Activated naive CD8-positive, alpha-beta T cell treated with anti-CD3 and anti-CD28 coated beads for 36 hours (primary cell): ENCODE measurements at places on chromosomes 16 and 17.
A peak's percentile ranks its signal among the peaks of the same experiment; 100 is the strongest.

DNA sequence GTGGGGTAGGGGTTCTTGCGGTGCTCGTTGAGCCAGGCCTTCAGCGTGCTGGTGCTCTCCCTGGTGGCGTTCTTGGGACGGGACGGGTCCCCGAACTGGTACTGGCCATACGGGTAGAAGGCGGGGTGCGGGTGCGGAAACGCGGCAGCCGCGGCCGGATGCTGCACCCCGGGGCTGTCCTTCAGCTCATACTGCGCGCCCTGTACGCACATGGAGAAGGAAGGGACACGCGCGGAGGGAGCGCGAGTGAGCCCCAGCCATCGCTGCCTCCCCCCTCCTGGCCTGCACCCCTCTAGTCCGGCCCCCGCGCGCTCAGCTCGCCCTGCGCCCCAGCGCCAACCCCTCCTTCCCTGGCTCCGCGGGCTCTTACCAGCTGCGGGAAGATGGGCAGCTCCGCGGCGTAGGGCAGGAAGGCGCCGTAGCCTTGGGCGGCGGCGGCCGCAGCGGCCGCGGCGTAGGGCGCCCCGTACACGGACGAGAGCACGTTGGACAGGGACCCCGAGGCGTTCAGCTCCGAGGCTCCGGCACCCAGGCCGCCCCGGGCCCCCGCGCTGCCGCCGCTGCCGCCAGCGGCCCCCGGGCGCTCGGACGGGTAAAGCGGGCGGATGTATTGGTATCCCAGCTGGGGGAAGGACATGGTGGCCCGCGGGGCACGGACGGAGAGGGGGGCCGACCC, 1.0 kb downstream of the IRX3 start:
- DNase-seq, result no peak

DNA sequence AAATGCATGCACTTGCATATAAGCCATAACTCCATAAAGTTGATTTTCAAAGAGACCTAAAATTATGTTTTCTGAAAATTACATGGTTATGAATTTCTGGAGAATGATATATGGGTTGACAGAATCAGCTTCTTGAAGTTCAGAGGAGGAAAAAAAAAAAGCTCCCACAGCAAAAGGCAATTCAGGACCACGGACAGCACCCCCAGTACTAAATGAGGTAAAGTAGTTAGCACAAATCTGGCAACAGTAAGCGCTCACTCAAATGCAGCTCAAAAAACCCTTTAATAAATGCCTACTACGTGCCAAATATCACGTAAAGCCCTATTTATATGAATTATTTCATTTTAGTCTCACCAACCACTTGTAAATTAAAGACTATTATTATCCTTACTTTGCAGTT, 135.2 kb downstream of the SHISA9 start:
- peak; percentile 1 for DNase-seq

DNA sequence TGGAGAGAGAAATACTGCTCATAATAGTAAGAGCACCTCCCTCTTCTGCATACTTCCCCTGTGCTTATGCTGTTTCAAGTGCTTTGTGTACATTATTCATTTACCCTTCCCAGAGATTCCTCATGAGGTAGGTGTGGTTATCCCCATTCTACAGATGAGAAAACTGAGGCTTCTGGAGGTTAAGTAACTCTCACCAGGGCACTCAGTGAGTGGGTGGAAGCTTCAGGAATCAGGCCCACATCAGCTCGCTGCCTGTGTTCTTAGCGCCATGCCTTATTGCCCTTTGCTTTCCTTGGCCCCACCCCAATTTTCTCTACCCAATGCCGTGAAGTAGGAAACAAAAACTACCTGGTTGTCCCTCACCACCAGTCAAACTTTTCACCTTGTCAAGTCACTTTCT, 18.1 kb upstream of the ITGB3 start:
- DNase-seq, result no peak

GRCh38 chr16:48613061-48613957, 3.3 kb upstream of the N4BP1 start:
- peak; percentile 66 for DNase-seq

GRCh38 chr16:89054261-89054661, 39.4 kb upstream of the ACSF3 start:
- no peak for DNase-seq

- DNase-seq, result no peak
Observed at GRCh38 chr16:67396159-67397035, 3.1 kb upstream of the TPPP3 start.

- DNase-seq, result no peak
Observed at GRCh38 chr16:9908613-9909012, 273.6 kb downstream of the GRIN2A start.

DNA sequence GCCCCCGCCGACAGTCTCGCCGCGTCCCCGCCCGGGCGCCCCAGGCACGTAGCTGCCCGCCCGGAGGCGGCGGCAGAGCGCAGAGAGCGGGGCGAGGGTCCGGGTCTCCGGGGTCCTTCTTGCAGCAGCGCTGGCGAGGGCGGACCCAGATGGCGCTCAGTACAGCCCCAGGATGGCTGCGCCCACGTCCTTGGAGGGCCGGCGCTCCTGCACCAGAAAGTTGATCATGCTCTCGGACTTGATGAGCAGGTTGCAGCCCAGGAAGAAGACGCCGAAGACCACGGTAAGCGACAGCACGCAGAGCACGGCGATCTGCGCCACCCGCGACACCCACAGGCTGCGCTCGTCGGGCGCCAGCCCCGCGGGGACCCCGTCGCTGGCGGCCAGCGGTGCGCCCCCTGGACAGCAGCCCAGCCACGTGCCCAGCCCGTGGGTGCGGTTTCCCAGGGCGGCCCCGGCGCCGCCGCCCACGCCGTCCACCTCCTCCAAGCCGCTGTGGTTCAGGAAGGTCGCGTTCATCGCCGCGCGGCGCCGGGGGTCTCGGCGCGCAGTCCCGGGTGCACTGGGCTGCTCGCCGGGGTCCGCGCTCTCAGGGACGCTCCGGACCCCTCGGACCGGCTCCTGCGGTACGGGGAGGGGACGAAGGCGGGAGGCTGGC, 435 bp downstream of the RPRML start:
- DNase-seq, result peak; percentile 22

DNA sequence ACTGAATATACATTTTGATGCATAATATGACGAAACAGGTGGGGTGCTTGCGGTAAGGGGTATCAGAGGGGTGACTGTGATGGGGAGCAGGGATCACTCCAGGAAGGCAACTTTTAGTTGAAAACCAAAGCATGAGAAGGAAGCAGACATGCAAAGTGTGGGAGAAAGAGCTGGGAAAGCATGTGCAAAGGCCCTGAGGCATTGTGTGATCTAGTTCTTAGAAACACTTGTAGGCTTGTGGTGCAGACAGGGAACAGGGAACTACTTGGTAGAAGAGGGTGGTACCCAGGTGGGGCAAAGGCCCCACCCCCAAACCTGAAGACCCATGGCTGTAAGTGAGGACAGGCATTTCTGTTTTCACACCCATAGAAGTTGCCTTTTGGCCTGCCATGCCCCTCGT, 459.9 kb upstream of the EEF2KMT start:
- DNase-seq, result no peak

- no peak for DNase-seq
Observed at GRCh38 chr16:66961914-66962313, 848 bp downstream of the CES3 start.

DNA sequence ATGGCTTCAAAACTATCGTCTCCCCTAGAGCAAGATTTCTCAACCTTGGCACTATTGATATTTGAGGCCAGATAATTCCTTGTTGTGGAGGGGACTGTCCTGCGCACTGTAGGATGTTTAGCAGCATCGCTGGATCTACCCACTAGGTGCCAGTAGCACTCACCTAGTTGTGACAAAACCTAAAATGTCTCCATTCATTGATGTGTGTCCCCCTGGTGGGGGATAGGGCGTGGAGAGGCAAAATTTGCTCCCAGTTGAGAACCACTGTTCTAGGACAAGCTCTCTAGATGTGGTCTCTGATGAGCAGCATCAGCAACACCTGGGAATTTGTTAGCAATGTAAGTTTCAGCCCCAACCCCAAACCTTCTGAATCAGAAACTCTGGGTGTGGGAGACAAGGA, 259.0 kb downstream of the XYLT1 start:
- DNase-seq, result peak; percentile 33

DNA sequence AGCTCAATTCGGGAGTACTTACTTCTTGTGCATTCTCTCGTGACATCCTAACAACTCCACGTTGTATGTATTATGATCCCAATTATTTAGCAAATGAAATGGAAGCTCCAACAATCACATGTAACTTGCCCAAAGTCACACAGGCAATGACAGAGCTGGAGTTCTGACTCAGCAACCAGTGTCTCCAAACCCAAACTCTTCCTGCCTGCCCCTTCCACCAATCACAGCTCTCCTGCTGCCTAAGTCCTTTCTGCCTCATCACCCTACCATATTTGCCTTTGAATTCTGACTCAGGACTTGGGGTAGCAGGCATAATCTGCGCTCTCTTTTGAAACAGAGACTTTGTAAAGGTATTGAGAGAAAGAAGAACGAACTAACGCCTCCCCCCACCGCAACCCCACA, 245.2 kb upstream of the MAF start:
- no peak for DNase-seq

DNA sequence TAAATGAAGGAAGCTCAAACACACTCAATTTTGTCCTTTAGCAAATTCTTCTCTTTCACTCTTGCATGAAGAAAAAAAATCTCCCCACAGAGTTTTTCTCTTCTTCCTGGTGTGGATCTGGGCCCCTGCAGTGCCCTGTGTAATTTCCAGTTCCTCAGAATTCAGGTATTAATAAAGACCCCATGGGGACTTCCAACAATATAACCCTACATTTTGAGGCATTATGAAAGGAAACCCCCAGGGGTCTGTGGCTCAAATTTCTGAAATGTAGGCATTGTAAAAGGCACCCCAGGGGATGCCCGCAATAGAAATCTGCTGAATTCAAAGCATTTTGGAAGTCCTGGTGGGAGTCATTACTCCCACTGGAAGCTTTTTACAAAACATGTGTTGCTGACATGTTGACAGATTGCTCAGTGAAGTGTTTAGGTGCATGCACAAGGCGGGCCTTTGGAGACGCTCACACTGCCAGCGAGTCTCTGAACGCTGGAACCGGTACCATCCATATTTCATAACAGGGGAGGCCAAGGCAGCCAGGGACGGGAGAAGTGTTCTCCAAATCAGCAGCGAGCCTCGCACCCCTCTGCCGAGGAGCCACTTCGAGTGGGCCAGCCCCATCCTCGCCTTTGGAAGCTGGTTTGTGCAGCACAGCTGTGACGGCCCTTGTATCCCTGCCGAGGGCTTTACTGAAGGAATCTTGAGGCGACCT, 154.0 kb downstream of the ZNF423 start:
- no peak for DNase-seq

- DNase-seq, result no peak
Observed at GRCh38 chr17:8799570-8800212, 526 bp upstream of the MFSD6L start.

- no peak for DNase-seq
Observed at GRCh38 chr17:57253362-57254065, 2.8 kb upstream of the MSI2 start.

DNA sequence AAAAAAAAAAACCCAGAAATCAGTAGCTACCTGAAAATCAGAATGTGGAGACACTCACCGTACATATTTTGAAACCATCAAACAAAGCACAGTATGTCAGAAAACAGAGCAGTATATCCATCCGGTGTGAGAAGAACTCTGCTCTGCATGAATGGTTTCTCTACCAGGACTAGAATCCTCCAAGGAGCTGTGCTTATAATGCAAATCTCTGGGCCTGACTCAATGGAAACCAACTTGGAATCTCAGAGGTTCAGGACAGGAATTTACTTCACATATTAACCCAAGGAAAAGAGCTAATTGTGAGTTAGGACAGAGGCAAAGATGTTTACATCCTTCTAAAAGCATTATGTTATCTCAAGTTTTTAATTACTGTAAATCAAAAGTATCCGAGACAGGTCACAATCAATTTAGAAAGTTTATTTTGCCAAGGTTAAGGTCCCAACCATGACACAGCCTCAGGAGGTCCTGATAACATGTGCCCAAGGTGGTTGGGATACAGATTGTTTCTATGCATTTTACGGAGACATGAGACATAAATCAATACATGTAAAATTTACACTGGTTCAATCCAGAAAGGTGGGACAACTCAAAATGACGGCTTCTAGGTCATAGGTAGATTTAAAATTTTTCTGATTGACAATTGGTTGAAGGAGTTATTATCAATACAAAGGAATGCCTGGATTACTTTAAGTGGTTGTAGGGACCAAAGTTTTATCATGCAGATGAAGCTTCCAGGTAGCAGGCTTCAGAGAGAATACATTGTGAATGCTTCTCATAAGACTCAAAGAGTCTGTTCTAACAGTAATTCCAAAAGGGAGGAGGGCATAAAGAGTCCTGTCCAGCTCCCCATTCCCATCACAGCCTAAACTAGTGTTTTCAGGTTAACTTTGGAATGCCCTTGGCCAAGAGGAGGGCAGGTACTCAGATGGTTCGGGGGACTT, 164.1 kb downstream of the CDH8 start:
- no peak for DNase-seq

DNA sequence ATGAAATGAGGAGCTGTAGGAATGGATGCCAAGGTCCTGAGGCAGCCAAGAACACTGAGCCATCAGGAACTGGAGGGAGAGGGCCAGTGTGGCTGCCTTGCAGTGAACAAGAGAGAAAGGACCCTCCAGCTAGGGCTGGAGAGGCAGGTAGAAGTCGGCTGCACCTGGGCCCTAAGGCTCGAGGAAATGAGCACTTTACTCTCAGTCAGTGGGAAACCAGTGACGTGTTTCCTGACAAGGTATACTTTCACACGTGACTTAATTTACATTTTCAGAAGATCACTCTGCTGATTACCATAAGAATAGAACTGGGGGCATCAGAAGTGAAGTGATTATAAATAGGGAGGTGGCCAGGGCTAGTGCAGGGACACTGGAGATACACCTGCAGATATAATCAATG, 115.2 kb downstream of the C17orf67 start:
- no peak for DNase-seq

DNA sequence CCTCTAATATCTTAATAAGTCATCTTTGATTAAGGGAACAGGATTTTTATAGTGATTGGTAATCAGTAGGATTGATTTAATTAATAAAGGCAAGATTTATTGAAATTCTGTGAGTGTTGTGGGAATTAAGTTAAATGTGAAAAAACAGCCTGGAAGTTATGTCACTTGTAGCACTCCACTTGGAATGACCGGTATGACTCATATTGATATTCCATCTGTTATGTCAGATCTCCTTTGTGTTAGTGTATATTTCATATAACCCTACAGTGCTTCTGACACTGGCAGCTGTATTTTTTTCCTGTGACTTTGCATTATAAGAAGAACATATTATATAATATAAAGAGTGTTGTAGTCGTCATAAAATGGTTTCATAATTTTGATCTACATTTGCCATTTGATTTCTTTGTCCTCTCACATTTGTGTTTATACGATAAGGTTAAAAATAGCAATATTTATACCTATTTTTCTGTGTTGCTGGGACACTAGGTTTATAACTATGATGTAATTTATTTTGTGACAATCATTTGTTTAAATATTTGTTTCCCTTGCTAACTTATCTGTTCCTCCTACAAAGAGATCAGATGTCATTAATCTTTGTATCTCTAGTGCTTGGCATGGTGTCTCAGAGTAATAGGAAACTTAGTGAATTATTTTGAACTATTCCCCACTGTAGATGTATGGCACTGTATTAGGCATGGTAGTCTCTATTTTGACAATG, 249.0 kb downstream of the BCAS3 start:
- no peak for DNase-seq
